Substantia nigra (tissue), 51 donors: ENCODE measurements at places on chromosomes 3 and 15.
A peak's percentile ranks its signal among the peaks of the same experiment; 100 is the strongest.

DNA sequence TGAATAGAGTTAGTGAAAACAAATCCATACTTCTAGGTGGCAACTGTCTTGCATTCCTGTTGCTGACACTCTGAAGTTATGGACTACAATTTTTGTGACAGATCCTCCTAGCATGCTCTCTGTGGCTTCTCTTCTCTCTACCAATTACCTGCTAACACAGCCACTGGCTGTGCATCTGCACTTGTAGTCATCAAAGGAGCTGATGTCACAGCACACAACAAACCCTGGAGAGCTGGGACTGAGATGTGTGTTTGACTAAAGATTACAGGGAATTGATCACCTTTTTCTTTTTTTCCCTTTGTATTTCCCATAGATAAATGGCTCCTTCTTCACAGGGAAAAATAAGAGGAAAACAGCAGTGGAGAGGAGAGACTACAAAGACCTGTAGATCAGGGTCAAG, 278.4 kb upstream of the CCDC54 start:
- no peak for DNase-seq

DNA sequence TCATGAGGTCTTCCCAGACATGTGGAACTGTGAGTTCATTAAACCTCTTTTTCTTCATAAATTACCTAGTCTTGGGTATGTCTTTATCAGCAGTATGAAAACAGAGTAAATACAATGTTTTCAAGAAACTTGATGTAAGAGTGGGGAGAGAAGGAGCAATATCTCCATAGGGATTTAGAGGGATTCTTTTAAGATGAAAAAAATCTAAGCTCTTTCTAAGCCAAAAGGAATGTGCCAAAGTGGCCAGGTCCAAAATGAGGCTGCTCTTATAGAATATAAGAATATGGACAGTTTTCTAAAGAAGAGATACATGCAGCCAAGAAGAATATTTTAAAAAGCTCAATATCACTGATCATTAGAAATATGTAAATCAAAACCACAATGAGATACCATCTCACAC, 23.9 kb upstream of the RYK start:
- DNase-seq, result no peak

DNA sequence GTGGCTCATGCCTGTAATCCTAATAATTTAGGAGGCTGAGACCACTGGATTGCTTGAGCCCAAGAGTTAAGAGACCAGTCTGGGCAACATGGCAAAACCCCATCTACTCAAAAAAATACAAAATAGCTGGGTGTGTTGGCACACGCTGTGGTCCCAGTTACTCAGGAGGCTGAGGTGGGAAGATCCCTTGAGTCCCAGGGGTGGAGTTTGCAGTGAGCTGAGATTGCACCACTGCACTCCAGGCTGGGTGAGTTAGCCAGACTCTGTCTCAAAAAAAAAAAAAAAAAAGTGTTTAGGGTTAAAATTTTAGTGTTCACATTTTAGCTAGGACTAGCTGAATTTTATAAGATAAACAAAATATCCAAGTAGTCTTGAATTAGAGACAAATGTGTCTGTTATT, 1340.1 kb upstream of the EPHA6 start:
- no peak for DNase-seq

DNA sequence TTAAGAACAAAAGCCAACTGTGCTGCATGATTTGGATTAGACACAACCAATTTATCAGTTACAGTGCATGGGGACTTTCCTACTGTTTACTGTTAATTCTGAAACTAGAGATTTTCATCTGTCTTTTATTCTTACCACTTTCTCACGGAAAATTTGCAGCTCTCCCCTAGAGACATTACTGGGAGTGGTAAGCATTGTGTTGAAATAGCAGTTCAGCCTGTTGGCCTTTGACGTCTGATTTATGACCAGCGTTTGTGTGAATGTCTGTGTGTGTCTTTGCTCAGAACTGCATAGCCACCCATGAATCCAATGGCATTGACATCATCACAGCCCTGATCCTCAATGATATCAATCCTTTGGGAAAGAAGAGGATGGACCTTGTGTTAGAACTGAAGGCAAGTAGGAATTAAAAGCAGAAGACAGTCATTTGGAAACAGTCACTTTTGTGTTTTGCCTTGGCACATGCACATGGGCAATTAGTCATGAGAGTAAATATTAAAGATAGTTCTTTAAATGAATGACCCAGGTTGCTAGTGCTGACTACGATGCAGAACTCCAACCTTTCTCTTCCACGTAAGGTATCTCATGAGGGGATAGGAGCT, 202.2 kb upstream of the BHLHE40 start:
- DNase-seq, result no peak

- no peak for DNase-seq
Observed at GRCh38 chr3:139129892-139130291, 85.2 kb upstream of the PRR23C start.

GRCh38 chr15:40323953-40324937, 753 bp downstream of the INAFM2 start:
- no peak for DNase-seq

GRCh38 chr15:48855501-48856440, 22.2 kb upstream of the EID1 start:
- peak; percentile 1 for DNase-seq

DNA sequence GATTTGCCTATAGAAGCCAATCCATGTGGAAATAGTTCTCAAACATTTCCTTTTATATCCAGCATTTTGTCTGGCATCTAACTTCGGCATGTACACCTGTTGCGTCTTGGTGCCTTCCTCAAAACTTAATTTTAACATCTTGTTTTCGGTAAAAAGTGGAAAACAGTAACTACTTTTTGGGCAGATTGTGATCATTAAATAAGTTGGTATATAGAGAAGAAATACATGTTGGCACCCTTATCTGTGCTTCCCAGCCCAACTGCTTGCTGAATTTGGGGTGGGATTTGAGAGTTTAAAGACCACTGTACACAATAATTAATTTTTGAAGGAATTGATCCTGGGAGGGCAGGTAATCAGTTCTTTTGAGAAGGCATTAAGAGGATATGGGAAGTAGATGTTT, 566.8 kb downstream of the PDCD6IP start:
- no peak for DNase-seq

GRCh38 chr15:38684440-38685010, 119.9 kb upstream of the RASGRP1 start:
- DNase-seq, result no peak

GRCh38 chr3:62201438-62202035, 171.8 kb downstream of the FEZF2 start:
- DNase-seq, result no peak

DNA sequence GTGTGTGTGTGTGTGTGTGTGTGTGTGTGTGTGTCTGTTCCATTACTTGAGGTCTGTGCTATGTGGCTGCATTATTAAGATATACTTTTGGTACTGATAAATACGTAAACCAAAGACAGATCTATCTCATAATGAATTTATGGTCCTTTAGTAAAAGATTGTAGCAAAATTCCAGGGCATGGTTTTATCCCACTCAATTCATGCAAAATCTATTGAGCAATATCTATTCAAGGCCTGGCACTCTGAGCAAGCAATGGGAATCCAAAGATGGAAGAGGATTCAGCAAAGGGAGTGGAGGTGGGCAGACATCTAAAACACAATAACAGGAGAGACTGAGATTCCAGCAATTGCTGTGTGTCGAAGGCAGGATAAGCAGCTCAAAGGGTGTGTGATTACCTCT, 86.8 kb downstream of the RFTN1 start:
- DNase-seq, result no peak

- DNase-seq, result peak; percentile 71
Observed at GRCh38 chr15:86915811-86916331, 836.2 kb downstream of the AGBL1 start.

GRCh38 chr15:83199288-83199687, 8.3 kb downstream of the HDGFL3 start:
- DNase-seq, result no peak
